ENCODE measurements at places on chromosomes 2 and 18.

DNA sequence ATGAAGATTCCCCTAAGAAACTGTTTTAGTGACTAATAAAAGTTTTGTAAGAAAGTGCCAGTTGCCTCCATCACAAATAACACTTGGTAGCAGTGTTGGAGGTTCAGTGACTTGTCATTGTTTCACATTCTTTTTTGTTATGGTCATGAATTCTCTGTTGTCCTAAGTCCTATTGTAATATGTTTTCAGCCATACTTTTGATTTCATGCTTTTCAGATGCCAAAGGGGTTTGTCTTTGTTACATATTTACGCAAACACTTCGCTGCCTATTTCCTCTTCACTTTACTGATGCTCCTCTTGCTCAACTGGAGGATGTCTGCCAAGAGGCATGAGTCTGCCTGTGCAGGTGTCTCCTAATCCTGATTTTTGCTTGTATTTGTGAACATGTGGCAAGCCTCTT lies 66.6 kb downstream of the PHLPP1 start:
- no peak for DNase-seq

GRCh38 chr2:151087377-151087776 lies 174.3 kb downstream of the RBM43 start:
- no peak for DNase-seq

- no peak for DNase-seq
These were observed 79.0 kb downstream of the SP100 start for GRCh38 chr2:230494980-230495379.

- no peak for DNase-seq
These were observed 9.1 kb downstream of the MARCHF4 start for GRCh38 chr2:216363221-216363620.

- DNase-seq = no peak
These were observed 16.1 kb upstream of the ACKR3 start for GRCh38 chr2:236553522-236553921.

DNA sequence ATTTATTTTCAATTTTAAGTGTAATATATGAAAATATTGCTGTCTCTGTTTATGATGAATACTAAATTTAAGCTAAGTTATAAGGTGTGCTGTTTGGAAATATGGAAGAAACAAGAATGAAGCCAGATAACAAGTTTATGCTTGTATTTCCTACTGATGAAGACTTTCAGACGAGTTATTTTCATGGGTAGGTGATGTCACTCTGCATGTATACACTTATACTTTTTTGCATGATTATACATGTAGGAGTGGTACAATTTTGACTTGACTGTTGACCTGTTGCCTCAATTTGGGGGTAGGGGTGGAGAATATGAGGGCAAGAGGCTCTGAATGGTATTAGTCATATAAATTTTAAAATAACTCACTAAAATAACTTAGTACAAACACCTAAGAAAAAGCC lies 133.7 kb downstream of the HAUS1 start:
- DNase-seq = no peak

Measured in hematopoietic multipotent progenitor cell treated with erythropoietin and hydrocortisone succinate and interleukin-3 and kit ligand, for 17 days (in vitro differentiated cells).